ENCODE measurements at places on chromosomes 11 and 22. TPM values are rescaled to one million over a fixed set of nuclear protein-coding genes. Genes with fewer than 3 reads are reported as not detected.

DNA sequence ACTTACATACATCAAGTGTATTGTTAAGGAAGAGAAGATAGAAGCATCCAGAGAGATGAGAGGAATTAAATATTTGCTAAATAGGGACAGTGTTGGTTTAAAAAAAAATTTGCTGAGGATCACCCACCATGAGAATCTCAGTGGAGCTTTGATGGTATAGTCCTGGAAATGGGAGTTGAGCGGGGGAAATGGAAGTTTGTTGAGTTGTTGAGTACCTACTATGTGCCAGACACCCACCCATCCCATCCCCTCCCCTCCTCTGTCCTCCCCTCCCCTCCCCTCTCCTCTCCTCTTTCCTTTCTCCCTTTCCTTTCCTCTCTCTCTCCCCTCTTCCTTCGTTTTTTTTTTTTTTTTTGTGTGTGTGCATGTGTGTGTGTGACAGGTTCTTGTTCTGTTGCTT is 4.7 kb upstream of the MFRP start:
- no peak for DNase-seq

DNA sequence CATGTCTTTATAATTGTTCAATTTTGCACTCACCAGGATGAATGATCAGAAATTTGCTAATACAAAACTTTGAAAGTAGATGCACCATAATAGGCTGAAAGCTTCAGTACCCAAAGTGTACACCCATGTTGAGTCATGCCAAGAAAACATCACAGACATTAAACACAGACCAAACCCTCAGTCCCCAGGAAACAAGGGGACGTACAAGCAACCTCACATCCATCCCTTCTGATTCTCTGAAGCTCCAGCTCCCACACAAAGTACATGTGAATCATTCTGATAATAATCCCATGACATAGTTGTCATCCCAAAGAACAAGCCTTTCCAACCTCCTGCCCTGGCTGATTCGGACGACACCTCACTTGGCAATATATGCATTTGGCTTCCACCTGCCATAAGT is 183.8 kb downstream of the SNX19 start:
- no peak for DNase-seq

GRCh38 chr11:44011797-44012196 is 36.0 kb upstream of the ACCSL start:
- DNase-seq: no peak

Gene CASTOR1
- 20.7 TPM for total RNA-seq

DNA sequence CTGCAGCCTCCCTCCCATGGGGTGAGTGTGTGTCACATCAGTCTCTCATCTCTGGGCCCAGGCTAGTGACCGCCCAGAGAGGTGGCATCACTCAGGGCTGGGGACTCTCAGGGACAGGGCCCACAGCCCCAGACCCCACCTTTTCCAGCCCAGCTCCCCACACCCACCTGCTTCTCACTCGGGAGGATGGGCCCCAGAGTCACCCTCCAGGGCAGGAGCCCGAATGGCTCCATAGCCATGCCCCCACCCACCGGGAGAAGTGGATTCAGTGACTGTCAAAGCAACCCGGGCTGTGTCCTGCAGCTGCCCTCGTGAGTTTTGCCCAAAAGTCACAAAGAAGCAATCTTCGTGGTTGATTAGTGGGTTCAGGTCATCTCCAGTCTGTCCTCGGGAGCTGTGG is 26.0 kb downstream of the PARVG start:
- DNase-seq: no peak

- DNase-seq: no peak
Observed at GRCh38 chr11:29063630-29064361, 953.0 kb downstream of the KCNA4 start.

- DNase-seq: no peak
Observed at GRCh38 chr22:18994056-18994455, 58.0 kb upstream of the PRODH start.

Measured in hematopoietic multipotent progenitor cell (in vitro differentiated cells).